ENCODE measurements at places on chromosomes 7 and 10.
A peak's percentile ranks its signal among the peaks of the same experiment; 100 is the strongest.

DNA sequence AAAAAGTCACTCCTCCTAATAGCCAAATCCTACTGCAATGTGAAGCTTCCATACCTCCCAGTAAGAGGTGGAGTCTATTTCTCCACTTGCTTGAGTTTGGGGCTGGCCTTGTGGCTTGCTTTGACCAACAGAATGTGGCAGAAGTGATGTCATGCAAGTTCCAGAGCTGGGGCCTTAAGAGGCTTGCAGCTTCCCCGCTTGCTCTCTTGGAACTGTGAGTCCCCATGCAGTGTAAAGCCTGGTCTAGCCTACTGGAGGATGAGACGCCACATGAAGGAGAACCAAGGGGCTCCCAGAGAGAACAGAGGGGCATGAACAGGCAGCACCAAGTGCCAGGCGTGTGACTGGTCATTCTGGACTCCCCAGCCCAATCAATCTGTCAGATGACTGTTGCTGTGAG is 58.6 kb upstream of the OPALIN start:
- no peak for DNase-seq

DNA sequence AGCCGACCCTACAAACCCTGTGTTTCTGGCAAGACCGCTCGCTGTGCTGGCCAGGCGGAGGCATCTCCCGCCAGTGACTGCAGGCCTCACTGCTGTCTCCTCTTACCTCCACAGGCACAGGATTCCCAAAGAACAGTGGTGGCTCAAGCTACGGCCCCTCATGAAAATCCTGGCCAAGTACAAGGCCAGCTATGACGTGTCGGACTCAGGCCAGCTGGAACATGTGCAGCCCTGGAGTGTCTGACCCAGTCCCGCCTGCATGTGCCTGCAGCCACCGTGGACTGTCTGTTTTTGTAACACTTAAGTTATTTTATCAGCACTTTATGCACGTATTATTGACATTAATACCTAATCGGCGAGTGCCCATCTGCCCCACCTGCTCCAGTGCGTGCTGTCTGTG is 36.2 kb downstream of the PITRM1 start:
- no peak for DNase-seq

DNA sequence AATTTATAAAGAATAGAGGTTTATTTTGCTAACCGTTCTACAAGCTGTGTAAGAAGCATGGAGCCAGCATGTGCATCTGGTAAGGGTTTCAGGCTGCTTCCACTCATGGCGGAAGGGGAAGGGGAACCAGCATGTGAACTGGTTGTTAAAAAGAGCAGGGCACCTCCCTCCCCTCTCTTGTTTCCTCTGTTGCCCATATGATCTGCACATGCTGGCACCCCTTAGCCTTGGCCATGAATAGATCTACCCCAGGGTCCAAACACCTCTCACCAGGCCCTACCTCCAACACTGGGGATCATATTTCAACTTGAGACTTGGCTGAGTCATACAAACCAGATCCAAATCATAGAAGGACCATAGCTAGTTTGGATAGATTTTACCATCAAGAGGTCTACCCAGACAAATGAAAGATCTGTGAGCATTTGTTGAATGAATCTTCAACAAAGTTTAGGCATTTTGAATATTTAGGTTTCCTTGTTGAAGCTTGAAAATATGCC is 36.0 kb upstream of the NRP1 start:
- DNase-seq: no peak

DNA sequence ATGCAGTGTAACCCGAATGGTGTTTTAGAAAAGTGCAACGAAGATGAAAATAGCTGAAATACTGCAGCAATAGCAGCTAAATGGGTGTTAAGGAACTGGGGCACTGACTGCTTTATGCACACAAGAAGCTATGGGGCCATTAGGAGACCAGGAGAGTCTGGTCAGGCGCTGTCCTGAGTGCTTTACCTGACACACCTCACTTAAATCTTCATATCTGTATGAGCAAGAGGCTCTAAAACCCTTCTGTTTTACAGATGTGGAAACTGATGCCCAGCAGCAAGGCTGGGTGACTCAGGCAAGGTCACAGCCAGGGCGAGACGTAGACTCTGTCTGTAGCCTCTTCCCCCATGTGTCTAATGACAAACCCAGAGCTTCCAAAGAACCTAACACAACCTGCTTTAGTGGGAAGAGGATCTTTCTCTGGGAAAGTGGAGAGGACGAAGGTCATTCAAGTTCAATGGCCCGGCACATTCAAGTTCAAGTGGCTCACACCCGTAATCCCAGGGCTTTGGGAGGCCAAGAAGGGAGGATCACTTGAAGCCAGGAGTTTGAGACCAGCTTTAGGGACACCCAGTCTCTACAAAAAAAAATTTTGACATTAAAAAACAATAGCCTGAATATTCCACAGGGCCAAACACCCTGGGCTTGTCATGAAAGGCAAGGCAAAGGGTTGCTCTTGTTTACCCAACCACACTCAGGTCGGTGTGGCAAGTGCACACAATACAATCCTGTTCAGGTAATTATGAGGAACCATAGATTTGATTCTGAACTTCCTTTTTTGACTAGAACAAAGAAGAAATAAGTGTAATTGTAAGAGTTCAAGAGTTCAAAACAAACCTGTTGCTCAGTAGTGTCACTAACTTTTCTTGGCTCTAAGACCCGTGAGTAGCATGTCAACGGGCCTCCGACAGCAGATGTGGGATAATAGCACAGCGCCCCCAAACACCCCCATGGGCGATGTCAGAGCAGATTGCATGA is 53.7 kb upstream of the KLF6 start:
- DNase-seq: no peak

DNA sequence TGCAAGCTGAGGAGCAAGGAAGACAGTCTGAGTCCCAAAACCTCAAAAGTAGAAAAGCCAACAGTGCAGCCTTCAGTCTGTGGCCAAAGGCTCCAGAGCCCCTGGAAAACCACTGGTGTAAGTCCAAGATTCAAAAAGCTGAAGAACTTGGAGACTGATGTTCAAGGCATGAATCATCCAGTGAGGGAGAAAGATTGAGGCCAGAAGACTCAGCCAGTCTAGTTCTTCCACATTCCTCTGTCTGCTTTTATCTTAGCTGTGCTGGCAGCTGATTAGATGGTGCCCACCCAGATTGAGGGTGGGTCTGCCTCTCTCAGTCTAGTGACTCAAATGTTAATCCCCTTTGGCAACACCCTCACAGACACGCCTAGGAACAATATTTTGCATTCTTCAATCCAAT is 20.1 kb upstream of the MDFIC start:
- no peak for DNase-seq

- no peak for DNase-seq
Measured at GRCh38 chr7:128356546-128357216, 4.8 kb downstream of the PRRT4 start.

- DNase-seq: no peak
Measured at GRCh38 chr10:122053314-122053713, 64.4 kb downstream of the TACC2 start.

DNA sequence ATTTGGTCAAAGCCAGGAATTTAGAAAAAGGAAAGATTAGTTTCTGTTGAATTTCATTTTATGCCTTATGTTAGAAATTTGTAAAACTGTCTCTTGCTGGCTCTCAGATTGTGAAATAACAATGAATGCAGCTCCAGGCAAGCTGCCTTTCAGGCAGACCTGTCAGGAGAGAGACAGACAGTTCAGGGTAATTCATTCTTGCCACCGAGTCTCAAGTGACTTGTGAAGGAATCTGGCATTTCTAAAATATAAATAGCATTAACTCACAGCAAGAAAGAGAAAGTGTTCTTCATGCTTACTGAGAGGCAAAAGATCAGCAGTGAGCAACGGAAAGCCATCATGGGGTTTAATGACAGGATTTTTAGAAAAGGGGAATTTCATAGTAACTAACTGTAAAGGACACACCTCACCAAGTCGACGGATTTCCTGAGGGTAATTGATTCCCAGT is 442.3 kb upstream of the AKR1E2 start:
- DNase-seq: no peak

DNA sequence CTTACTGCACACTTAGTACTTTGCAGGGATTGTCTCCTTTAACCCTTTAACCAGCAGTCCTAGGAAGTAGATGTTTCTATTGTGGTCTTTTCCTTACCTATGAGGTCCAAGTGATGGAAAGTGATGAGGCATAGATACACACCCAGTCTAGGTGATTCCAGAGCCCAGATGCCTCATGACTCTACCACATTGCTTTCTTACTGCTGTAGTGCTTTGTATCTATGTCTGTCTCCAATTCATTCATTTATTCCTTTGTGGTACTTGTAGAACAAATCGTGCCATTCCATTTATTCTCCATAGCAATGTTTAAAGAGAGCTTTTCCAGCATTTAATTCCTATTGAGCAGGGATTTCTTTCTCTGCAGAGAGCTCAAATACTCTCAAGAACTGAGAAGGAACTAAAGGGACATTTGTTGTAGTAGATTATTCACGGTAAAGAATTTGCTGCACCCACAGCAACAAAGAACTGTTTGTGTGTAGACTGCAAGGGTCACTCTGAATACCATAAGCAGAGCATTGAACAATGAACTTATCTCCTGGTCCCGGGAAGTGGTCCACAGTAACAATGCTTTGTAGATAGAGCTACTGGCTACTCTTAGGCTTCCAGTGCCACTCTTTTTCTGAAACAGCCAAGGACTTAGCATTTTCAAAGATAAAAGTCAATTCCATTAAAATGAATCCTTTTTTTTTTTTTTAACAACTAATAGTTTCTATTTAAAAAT is 337.0 kb downstream of the PTEN start:
- DNase-seq: no peak

GRCh38 chr10:3172081-3172445 is 519 bp downstream of the PITRM1 start:
- DNase-seq: no peak

DNA sequence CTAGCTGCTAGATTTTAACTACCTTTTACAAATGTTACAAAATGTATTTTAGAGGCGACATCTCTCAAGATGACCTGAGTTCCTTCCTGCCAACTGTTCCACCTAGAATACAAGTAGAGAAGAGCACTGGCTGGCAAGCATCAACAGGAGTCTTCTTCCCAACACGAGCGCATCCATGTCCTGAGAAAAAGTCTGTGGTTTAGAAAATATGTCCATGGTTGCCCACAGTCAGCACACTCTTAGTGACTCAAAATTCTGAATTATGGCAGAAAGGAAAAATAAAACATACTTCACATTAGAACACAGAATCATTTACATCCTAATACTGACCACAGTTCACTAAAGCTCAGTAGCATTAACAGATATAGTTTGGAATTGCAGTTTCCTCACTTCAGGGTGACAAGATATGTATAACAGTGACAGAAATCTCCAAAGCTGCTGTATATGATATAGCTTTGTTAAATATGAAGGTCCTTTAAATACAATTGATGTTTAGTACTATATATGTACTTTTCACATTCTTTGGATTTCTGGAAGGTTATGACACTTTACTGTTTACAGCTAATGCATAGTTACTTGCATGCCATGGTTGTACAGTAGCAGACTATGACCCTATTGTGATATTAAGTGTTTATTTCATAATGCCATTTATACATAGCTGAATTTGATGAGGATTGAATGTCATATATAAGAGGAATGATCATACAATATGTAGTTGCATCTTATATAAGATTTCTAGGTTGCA is 327.1 kb downstream of the GFRA1 start:
- no peak for DNase-seq

- no peak for DNase-seq
Measured at GRCh38 chr7:100195222-100195621, 17.5 kb downstream of the STAG3 start.

GRCh38 chr10:104659809-104660208 is 18.7 kb downstream of the SORCS3 start:
- DNase-seq: no peak

GRCh38 chr7:97078023-97078969 is 39.2 kb upstream of the SDHAF3 start:
- no peak for DNase-seq

DNA sequence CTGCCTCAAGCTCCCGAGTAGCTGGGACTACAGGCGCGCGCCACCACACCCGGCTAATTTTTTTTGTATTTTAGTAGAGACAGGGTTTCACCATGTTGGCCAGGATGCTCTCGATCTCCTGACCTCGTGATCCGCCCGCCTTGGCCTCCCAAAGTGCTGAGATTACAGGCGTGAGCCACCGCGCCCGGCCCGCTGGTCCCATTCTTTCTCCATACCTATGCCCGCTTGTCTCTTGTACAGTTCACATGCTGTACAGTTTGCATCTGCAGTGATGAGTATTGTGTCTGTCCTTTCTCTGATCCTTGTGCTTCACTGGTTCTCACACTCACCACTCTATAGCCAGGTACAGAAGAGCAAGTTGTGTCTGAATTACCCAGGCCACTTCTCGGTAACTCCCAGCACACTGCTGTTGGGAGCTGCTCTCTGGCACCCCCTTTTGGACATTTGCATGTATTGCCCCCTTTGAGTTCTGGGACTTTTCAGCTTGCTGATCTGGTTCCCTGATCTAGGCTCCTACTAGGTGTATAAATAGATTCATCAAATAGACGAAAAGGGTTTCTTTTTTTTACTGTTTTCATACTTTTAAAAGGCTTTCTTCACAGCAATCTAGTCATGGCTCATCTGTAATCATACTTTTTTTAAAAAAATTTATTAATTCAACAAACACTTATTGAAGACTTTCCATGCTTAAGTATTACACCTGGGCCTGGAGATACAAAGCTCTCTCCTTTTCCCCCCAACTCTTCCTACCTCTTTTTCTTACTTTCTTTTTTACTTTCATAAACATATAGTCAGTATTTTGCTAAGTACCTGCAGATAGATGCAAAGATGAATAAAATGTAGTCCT is 53.5 kb downstream of the AOAH start:
- DNase-seq: peak; percentile 76

DNA sequence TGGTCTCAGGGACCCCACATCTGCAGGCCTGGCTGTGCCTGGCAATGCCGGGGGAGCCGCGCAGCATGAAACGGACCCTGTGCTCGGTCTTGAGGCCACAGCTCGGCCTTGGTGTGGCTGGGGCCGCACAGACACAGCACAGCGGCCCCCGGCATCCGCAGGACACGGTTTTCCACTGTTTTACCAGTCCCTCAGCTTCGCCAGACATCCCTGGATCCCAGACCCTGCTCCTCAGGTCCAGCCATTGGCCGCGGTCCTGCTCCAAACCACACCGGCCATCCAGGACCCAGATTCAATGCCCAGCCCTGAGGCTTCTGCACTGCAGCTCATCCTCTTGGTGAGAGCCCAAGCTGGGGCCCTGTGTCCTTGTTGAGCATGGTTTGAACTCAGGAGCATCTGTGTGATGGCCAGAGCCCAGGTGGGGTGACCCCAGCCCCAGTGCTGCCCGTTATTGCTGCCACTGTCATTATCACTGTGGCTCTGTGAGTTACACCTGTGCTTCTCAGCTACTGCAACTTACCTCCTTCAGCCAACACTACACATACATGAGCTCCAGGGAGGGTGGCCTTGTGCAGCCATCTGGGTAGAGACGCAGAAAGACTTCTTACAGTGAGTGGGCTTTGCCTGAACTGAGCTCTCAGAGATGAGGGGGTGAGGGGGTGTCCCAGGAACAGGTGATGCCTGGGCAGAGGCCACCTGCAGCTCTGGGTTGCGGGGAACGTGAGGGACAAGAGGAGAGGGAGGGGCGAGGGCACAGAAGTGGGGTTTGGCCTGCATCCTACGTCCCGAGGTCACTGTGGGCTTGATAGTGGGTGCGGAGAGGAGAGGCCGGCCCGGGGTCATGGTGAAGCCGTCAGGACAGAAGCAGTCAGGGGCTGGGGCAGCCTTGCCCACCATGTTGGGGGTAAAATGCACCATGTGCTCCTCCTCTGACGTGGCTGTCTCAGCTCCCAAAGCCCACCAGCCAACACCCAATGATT is 567.6 kb downstream of the PTPRN2 start:
- DNase-seq: no peak

GRCh38 chr7:88361357-88361756 is 54.7 kb upstream of the STEAP4 start:
- DNase-seq: peak; percentile 94

- no peak for DNase-seq
Measured at GRCh38 chr7:25062380-25062779, 62.7 kb downstream of the CYCS start.

- DNase-seq: no peak
Measured at GRCh38 chr10:34732926-34733325, 82.2 kb downstream of the PARD3 start.

All from NCI-H1417 (cell line).